Renal pelvis (tissue), 12 donors: ENCODE measurements at places on chromosomes 1 and 21. TPM values are rescaled to one million over a fixed set of nuclear protein-coding genes. Genes with fewer than 3 reads are reported as not detected.

DNA sequence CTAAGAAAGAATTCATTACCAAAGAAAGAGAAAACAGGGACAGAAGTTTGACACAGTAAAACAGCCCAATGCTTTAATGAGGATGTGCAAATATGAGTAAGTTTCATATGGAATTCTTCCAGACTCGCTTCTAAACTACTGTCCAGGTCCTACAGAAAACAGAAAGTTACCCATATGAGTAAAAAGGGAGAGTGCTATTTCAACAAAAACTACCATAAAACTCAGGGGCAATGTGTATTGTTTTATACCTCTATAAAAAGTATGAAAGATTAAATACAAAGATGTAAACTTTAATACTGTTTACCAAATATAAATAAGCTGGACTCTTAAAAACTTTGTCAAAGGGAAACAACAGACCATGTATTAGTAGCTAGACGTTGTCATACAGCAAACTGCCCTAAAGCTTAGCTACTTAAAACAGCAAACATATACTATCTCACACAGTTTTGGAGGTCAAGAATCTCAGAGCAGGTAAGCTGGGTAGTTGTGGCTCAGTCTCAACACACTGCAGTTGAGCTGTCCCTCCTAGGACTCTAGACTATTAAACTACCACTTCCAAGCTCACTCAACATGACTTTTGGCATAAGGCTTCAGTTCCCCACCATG is 174.9 kb downstream of the COP1 start:
- no peak for DNase-seq

GRCh38 chr1:24463776-24464735 is 38.6 kb upstream of the RCAN3 start:
- DNase-seq: no peak

- no peak for DNase-seq
These were observed 311.7 kb downstream of the KCNH1 start for GRCh38 chr1:210822241-210822640.

GRCh38 chr1:25099343-25099951 is 132.9 kb downstream of the SYF2 start:
- no peak for DNase-seq

GRCh38 chr21:29943885-29944284 is 4.1 kb upstream of the GRIK1 start:
- no peak for DNase-seq

DNA sequence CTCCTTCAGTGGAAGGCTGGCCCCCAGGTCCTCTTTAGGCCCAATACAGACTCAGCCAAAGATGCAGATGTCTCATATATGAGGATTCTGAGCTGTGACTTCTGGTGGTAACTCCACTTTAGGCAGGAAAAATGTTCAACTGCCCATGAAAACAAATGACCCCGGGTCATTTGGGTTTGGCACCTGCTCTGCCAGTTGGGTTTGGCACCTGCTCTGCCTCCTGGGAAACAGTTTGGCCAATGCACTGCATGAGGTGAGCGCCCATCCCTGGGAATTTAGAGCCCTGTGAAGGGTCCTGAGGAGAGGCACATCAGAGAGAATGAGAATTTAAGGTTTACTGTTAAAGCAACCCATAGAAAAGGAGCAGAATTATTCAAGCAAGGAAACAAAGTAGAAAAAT is 45.3 kb downstream of the B3GALT5 start:
- no peak for DNase-seq

GRCh38 chr1:176017722-176018121 is 189.4 kb downstream of the COP1 start:
- no peak for DNase-seq

- no peak for DNase-seq
These were observed 11.2 kb upstream of the XPR1 start for GRCh38 chr1:180620581-180620980.

- no peak for DNase-seq
These were observed 116.0 kb upstream of the ADGRL4 start for GRCh38 chr1:79122521-79122920.

DNA sequence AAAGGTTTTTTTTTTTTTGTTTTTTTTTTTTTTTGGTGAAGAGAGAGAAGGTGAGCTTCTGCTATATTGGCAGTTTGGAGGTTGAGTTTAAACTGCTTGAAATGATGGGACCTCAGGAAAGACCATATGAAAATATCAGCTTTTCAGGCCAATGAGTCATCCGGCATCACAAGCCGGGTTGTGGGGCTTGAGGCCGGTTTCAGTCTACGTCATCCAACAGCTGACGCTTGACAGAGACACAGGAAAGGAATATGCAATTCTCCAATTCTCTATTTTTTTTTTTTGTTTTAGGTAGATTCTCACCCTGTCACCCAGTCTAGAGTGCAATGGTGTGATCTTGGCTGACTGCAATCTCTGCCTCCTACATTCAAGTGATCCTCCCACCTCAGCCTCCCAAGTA is 52.4 kb downstream of the KCNJ6 start:
- no peak for DNase-seq

DNA sequence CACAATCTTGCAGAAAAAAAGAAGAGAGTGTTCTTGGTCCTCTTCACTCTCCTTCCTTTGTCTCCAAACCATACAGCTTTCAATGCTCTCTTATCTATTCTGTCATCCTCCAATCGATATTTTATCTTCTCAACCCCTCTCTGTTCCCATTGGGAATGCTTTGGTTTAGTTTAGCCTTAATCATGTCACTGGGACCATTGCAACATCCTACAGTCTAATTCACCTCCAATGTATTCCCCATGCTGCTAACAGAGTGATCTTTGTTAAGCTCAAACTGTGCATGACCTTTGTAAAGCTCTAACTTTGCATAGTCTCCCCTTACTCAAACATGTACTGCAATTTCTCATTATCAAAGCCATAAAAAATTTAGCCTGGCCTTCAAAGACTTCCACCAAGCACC is 2.9 kb downstream of the MPL start:
- DNase-seq: no peak

- DNase-seq: no peak
These were observed 413.3 kb downstream of the PRDM2 start for GRCh38 chr1:14113271-14113670.

GRCh38 chr1:203142124-203142523 is 14.6 kb downstream of the ADORA1 start:
- DNase-seq: no peak

Gene FAM72C
- 1.6 TPM for polyA plus RNA-seq

Gene FAM78B
- polyA plus RNA-seq: 1.2 TPM

Gene WNT2B
- polyA plus RNA-seq: 4.6 TPM

Gene THEM4
- polyA plus RNA-seq: 16.0 TPM

Gene HSD3B2
- polyA plus RNA-seq: 1.4 TPM

Gene TCP10L
- 1.8 TPM for polyA plus RNA-seq
